Activated T-helper 1 cell treated with anti-CD3 and anti-CD28 coated beads, Interleukin-2, amount 50 U/mL, for 16 hours (primary cell): ENCODE measurements at places on chromosomes 2 and 18.

DNA sequence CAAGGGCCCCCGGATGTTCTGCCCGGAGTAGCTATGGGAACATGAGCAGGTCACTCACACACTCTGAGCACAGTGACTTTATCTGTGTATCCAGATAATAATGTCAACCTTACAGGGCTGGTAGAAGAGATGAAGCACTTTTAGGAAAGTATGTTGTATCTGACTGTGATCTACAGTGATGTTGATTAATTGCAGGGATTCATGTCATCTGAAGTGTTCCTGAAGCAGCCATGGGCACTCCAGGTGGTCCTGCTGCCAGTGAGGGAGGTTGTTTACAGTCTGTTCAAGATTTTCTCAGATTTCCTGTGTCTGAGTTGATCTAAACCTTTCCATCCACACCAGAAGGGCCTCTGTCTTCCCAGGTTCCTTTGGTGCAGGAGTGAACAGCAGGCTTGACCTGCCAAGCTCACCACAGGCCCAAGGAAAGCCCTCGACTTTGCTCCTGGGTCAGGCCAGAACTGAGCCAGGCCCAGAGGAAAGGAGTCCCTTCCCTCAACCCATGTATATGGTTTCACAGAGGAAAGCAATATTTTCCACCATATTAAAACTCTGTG, 28.0 kb downstream of the KIAA2012 start:
- DNase-seq, result no peak

DNA sequence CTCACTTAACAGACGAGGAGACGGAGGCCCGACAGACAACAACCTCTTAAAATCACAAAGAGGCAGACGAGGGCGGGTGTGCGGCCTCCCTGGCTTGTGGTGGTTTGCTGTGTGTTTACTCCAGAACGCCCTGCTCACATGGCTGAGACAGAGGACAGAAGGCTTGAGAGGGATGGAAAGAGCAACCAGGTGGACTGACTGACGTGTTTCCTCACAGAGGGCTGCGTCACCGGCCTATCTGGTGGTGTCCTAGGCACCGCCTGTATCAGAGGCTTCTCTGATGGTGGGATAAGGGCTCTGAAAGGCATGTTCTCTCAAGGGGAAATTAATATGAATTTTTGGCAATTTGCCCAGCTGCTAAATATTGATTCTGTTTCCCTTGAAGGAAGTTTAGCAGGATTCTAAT, 47.0 kb upstream of the RALBP1 start:
- no peak for DNase-seq

GRCh38 chr2:26008851-26009566, 24.9 kb upstream of the RAB10 start:
- DNase-seq, result no peak

- no peak for DNase-seq
These were observed 54.4 kb upstream of the SPRED2 start for GRCh38 chr2:65486802-65487201.

DNA sequence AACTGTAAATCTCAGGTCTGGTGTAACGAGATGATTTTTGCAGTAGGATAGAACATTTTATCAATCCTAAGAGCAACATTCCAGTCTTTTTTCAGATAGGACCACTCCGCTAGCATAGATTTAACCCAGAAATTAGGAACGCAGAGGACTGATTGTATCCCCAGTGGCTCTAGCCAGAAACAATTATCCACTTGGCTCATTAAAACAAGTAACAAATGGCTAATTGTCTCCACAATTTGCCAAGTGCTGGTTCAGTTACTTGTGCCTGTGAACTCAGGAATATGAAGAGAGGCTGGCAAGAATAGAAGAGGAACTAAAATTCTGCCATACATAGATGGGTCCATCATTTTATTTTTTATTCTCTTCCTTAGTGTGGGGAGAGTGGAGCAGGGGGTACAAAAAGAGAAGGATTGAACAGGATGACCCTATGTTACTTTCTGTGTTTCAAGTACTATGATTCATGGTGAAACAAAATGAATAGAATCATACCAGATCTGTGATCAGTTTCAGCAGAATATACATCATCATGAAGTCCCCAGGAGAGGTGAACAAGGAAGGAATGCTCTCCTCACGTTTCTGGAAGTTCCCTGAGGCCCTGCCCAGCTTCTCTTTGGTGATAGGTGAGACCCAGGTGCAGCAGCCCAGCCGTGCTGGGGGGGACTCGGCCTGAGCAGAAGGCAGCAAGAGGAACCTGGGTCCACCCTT, 121.6 kb downstream of the ARL4C start:
- no peak for DNase-seq

GRCh38 chr2:3536682-3537632, 17.6 kb upstream of the ADI1 start:
- DNase-seq, result no peak

DNA sequence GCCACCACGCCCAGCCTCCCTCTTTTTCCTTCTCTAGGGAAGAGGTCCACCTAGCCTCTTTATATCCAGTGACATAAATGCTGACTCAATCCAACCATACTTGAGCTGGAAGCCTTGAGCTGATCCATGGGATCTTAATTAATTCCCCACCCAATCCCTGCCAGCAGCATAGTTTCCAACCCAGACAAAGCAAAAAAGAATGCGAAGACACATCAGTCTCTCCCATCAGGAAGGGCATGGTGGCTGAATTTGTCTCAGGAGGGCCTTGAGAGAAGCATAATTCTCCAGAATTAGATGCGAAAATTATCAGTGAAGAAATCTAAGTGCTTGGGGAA, 22.5 kb downstream of the CASP10 start:
- DNase-seq, result no peak

GRCh38 chr2:160581448-160581847, 87.8 kb upstream of the RBMS1 start:
- no peak for DNase-seq

GRCh38 chr2:111707700-111708099, 176.3 kb downstream of the ANAPC1 start:
- DNase-seq, result no peak

GRCh38 chr2:20065885-20066602, 14.6 kb upstream of the LAPTM4A start:
- no peak for DNase-seq

DNA sequence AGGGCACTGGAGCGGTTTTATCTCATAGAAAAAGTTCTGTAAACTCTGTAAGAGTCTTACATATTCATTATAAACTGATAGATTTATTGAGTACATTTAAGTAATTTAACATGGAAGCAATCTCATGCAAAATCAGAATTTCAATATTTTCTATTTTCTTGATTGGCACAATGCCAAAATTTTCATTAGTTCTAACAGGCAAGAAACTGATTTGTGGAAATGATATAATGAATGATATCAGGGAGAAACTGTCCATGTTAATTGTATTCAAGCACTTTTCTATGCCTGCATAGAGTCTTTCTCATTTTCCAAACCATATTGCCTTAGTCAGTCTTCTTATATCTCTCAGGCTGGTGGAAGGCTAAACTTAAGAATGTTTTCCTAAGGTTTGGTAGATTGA, 23.0 kb upstream of the SPAG16 start:
- DNase-seq, result no peak

DNA sequence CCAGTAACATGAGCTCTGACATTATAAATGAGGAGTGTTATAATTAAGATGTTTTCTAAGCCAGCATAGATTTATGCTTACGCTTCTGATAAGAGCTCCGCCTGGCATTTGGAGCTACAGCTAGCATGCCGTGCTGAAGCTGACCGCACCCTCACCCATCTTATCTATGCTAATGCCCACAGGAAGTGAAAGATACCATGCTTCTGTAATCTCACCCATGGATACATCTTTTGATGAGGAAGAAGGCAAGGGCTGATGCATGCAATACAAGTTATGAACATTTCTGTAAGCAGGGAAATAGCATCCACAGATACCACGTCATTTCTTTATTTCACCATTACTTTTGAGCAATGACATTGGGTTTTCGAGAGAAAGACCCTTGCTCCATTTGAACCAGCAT, 82.3 kb downstream of the ARL4C start:
- no peak for DNase-seq

GRCh38 chr18:79512461-79513380, 117.0 kb downstream of the NFATC1 start:
- DNase-seq, result no peak

GRCh38 chr2:116747103-116747502, 1067.4 kb upstream of the DDX18 start:
- DNase-seq, result no peak

DNA sequence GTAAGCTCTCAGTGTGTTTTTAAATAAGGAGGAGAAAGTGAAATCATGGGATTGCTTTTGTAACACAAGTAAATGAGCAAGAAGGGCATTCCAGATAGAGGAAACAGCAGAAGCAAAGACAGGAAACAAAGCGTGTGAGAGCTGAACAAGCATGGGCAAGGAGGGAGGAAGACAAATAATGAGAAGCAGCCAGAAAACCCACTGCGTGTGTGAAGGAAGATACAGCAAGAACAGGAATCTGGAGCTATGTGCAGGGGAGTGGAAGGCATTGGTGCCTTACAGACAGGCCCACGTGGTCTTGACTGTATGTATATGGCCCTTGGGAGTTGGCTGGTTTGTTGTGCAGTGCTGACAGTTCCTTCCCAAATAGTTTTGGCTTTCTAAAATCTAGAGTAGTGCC, 88.6 kb downstream of the AAK1 start:
- DNase-seq, result no peak
